ENCODE measurements at places on chromosomes 12 and 14.

GRCh38 chr14:79136071-79137044, 966.2 kb downstream of the NRXN3 start:
- DNase-seq, result no peak

DNA sequence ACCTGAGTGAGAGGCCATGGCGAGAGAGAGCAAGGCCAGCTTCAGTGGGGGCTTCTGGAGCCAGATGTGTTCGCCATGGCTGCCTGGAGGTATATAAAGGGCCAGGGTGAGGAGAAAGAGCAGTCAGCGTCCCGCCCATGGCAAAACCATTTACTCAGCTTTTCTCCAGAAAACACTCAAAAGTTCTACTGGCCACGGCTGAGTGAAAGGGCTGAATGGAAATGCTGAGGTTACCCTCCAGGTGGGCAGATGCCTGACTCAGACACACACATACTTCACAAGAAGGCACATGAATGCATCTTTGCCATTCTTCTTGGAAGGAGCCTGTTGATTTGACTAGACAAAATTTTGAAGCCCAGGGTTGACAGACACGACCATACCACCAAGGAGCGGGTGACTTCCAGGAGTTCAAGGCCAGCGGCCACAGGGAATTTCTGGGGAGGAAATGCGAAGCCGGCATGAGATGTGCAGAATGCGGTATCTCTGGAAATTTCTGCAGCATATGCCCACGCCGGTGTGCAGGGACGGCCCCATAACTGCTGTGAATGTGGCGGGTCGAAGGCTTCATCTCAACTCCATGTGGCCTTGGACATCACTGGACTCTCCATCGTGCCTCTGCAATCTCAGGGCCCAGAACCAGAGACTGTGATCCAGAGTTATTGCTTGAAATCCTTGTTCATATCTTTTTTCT, at the start of gene IL31:
IL31 (minus strand) TSS at position 67 of the 691 bp plus-strand sequence; CDS start at position 18, 49 bp downstream.
- no peak for DNase-seq

- no peak for DNase-seq
Measured at GRCh38 chr12:40194846-40195245, 30.0 kb upstream of the LRRK2 start.

- DNase-seq, result no peak
Measured at GRCh38 chr12:48126953-48127630, 7.9 kb downstream of the PFKM start.

GRCh38 chr12:43104494-43104893, 447.5 kb downstream of the ADAMTS20 start:
- no peak for DNase-seq

DNA sequence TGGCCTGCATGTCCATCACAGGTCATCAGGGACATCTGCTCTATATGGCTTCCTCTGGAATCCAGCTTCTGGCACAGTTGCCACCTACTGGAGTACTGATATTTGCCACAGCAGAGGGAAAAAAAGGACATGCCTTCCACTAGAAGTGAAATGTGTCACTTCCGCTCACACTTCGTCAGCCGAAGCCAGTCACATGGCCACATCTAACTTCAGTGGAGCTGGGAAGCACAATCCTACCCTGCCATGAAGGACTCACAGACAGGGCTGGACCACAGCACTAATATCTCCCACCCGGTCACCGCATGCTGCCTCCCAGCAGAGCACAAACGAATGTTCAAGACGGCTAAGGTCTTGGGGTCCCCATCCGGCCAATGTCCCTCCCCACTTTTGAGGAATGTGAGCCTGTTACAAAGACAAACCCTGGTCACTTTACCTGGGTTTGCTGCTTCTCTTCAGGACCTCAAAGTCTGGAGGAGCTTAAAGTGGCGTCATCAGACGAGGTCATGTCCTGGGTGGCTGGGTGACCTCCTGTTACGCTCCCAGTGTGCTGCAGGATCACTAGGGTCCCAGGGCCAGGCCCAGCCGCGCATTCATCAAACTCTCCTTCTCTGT, 98.6 kb downstream of the GCH1 start:
- DNase-seq, result no peak

DNA sequence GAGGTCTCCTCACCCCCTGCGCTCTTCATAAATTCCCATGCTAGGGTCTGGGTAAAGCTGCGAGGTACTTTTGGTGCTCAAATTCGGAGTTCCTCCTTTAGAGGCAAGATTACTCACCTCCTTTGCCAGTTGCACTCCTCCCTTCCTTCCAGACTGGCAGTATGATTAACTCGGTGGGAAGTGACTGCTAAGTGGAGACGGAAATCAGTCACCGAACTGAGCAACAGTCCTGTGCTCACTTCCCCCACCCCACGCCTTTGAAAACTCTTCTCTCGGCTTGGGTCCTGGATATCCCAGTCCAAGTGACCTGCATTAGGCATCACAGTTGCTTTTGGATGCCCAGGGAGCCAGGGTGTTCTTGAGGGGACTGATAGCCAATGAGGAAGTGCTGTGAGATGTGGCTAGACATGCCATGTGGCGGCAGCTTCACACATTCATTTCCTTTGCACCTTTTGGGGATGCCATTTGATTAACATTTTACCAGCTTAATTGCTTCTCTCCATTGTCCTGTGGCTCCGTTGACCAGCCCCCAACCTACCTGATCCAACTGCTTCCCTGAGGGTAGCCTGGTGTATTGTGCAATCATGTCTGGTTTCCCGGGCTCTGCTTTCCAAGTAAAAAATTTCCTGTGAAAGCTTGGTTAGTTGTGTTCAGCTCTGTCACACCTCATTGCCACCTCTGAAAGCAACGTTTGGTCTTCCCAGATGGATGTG, 840 bp downstream of the PNP start:
- DNase-seq, result no peak

GRCh38 chr14:93232159-93232558, 25.1 kb downstream of the UBR7 start:
- DNase-seq, result no peak

DNA sequence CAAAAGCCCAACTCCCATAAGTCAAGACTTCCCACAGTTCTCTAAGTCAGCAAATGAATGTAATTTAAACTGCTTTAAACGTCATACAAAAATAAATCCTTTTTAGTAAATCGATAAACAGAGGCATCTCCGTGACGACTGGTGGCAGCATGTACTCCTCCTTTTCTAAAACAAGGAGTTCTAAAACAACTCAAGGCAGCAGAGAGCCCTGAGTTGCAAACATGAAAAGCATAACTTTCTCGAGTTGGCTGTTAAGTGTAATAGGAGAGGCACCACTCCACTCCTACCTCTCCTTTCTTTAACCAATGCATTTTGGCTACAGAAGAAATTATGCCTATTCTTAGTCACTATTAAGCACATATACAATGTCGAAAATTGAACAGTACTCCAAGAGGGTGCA, 22.0 kb downstream of the LTBR start:
- no peak for DNase-seq

GRCh38 chr12:1827826-1828805, 7.8 kb downstream of the LRTM2 start:
- no peak for DNase-seq

DNA sequence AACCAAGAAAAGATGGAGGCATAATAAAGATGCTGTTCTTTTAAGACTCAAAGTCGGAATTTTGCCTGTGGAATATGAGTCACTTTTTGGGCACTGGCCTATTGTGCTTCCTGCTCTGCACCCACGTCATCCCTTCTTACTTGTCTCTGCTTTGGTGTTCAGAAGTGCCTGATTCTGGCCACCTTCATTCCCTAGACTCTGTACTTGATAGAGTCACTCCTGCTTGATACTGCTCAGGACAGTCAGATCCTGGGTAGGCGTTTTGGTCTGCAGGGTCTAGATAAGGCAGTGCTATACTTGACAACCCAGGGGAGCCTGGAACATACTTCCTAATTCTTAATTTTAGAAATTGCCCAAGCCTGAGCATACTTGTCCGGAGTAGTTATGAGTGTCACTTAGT, 1.9 kb downstream of the LRRK2 start:
- no peak for DNase-seq

DNA sequence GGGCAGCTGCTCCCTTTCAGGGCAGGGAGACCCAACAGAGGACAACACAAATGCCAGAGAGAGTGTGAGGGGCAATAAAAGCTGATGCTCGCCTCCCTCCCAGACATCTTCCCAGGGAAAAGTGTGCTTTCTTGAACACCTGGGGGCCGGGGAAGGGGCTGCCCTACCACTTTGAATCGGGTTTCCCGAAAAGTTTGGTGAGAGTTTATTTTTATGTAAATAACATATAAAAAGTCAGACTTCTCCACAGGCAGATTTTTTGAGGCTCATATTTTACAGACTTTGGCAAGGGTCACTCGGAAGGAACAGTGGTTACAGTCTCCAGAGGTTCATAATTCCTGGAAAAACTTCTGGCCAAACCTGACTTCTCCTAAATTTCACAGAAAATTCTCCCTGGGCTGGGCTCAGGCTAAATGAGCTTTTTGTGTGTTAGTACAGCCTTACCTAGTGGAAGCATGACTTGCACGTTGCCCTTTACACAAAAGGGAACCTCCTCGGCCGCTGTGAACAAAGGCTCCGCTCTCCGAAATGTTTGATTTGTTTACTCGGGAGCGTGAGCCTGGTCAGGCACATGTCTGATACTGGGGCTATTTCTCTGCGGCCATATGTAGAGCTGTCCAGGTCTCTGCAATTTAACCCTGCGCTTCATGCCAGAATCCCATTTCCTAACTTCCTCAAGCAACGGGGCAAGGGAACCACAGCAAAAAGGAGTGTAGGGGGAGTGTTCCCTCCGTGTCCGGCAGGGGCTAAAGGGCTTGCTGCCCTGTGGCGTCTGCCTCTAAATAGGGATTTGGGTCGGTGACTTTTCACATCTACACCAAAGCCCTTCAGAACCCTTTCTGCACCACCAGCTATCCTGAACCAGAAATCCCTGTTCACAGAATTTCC, 3.4 kb downstream of the RTL1 start:
- peak; percentile 36 for DNase-seq

DNA sequence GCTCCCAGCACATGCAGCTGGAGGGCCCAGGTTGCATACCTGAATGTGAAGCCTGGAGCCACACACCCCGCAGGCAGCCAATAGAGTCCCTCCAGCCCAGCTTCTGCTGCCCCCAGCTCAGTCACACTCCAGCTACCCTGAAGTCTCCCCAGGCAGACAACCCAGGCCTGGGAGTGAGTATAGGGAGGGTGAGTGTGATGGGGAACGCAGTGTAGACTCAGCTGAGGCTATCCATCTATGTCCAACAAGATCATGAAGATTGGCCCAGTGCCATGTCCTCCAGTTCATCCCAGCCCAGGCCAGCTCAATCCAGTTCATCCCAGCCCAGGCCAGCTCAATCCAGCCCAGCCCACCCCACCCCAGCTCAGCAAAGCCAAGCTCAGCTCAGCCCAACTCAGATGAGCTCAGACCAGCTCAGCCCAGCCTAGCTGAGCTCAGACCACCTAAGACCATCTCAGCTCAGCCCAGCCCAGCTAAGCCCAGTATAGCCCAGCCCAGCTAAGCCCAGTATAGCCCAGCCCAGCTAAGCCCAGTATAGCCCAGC, 330.4 kb downstream of the TMEM121 start:
- DNase-seq, result no peak

GRCh38 chr12:110134691-110135411, 10.7 kb downstream of the IFT81 start:
- no peak for DNase-seq

- DNase-seq, result no peak
Measured at GRCh38 chr14:29788093-29788492, 139.6 kb downstream of the PRKD1 start.

DNA sequence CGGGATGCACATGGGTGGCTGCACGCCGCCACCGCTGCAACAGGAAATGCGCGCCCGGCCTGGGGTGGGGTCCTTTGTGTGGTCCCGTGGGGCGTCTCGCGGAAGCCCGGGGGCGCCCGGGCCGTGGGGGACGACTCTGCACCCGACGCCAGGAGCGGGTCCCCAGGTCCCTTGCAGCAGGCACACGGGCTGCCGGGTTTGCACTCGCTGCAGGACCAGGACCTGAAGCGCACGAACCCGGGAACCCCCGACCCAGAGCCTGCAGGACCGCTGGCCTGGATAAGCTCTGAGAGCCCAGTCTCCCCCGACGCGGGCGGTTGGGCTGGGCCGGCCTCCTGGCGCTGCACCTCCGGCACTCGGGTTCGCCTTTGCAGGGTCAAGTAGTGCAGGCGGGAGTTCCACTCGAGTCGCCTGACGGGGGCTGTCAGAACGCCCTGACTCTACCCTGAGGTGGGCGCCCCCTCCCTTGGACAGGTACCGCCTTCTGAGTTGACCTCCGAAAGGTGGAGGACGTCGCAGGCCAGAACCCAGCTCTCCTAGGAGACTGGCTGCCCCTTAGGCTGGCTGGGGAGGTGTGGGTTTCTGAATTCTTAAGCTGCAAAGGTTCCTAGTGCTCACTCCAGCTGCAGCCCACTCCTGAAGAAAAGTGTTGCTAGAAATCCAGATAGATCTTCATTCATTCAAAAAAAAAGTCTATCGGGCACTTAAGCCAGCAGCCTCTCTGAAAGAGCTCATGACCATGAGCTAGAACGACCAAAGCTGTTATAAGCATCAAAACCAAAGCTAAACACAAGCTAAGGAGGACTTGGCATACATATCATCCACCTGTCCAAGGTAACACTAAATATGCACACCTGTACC, 68.0 kb downstream of the RNF34 start:
- peak; percentile 27 for DNase-seq

GRCh38 chr12:104751594-104751993, 206.5 kb downstream of the SLC41A2 start:
- DNase-seq, result no peak

GRCh38 chr12:5000204-5000603, 43.5 kb upstream of the KCNA5 start:
- no peak for DNase-seq

- DNase-seq, result no peak
Measured at GRCh38 chr12:54351341-54351740, 12.9 kb downstream of the GPR84 start.

DNA sequence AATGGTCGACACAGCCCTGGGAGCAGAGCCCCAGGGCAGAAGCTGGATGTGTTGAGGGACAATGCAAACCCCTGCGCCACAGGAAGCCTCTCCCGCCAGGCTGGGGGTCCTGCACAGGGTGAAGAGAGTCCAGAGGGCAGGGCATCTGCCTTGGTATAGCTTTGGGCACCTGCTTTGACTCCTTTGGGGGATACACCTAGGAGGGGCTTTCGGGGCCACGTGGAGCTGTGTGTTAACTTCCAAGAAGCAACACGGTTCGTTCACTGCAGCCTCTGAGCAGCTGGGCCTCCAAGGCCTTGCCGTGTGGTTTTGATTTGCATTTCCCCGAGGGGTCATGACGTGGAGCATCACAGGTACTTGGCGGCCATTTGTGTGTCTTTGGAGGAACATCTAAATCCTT, 5.8 kb upstream of the PUS1 start:
- no peak for DNase-seq

- no peak for DNase-seq
Measured at GRCh38 chr14:56887216-56887615, 76.9 kb upstream of the OTX2 start.

DNA sequence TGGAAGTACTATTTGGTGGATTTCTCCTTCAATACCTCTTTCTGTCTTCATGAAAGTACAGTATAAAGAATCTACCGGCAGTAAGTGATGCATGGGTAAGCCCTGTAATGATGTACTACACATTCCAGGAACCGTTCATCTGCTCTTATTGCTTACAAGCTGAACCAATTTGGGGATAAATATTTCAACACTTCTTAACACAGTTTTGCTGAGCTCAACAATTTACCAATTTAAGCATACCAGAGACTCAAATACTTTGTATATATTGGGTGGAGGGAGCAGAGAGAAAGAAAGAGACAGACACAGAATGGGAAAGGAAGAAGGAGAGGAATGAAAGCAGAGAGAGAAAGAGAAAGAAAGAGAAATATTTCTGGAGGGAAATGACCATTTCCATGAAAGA, 821.1 kb upstream of the FLRT2 start:
- DNase-seq, result no peak

- no peak for DNase-seq
Measured at GRCh38 chr14:23056145-23056955, 970 bp downstream of the CDH24 start.
